HuH-7 (cell line): ENCODE measurements at places on chromosomes 3 and 15.

- no peak for DNase-seq
These were observed 351.6 kb downstream of the GAP43 start for GRCh38 chr3:115974940-115975339.

DNA sequence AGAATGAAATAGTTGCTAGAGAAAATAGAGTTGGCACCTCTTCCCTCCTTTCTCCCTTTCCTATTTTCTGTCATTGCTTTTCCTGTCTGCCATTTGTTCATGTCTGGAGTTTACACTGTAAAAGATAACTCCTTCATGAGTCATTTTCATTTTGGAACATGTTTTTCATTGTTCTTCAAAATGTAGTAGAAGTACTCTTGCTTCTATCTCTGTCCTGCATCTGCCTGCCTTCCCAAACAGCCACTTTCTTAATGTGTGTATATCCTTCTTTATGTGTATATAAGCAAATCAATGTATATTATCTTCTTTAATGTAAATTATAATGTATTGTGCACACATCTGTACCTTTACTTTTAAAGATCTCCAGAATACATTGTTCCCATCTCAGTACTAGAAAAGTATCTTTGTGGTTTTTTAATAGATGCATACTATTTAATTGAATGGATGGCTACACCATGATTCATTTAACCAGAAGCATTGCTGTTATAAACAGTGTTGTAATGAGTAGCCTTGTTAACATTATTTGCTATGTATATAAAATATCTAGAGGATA, 41.1 kb downstream of the TSC22D2 start:
- DNase-seq: no peak

- DNase-seq: no peak
These were observed 131.3 kb upstream of the SNRPN start for GRCh38 chr15:24823473-24823872.

GRCh38 chr3:168876346-168877035, 780.8 kb upstream of the GOLIM4 start:
- no peak for DNase-seq

DNA sequence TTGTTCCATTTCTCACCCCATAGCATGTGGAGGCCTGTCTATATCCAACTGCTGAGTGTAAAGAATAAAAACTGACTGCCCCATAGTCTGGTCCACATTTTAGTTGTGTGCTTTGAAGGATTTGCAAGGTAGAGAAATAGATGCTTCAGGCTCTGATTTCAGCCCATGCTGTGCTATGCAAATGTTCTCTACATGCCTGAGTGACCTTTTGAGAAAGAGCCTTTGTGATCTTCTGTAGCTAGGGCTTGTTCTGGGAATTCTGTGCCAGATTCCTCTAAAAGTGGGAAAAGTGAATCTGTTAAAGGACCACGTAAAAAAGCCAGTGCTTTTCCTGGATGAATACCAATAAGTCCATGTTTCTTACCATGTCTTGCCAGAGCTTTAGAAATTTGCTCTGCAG, 5.2 kb downstream of the KCTD6 start:
- no peak for DNase-seq

DNA sequence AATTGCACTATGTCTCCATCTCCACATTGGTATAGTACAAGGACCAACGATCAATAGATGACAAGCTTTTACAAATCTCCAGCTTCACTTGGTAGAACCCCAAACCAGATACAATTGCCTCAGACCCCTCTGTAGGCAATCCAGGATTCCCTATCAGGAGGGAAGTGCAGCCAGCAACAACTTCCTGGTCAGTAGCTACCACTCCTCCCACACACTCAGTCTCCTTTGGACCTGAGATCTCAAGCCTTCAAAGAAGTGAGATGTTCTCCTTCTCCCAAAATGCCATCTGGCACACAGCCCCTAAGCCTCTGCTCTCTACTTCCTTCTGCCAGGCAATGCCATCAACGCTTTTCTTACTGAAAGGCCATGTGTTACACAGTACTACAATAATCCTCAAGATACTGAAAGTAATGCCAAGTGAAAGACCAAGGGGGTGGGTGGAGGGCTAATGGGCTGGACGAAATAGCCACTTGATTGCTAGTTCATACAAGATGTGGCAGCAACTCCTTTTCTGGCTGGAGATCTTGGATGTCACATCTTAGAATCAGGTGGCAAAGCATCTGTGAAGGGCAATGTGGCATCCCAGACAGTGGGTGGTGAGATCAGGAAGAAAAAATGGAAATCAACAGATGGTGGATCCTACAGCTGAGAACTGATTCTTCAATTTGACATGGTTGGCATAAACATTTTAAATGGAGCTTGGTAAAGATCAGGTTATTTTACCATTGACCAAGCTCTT, 75.3 kb upstream of the ACP3 start:
- no peak for DNase-seq

DNA sequence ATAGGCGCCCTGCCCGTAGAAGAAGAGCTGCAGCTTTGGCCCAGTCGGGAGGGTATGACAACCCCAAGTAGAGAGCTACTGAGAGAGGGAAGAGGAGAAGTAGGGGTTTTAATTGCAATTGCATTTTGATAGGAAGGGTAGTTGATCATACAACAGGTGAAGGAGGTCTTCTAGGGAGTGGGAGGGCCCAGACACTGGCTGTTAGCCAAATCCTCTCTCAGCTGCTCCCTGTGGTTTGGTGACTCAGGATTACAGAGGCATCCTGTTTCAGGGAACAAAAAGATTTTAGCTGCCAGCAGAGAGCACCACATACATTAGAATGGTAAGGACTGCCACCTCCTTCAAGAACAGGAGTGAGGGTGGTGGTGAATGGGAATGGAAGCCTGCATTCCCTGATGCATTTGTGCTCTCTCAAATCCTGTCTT, 408.9 kb upstream of the THBS1 start:
- DNase-seq: peak; percentile 23

DNA sequence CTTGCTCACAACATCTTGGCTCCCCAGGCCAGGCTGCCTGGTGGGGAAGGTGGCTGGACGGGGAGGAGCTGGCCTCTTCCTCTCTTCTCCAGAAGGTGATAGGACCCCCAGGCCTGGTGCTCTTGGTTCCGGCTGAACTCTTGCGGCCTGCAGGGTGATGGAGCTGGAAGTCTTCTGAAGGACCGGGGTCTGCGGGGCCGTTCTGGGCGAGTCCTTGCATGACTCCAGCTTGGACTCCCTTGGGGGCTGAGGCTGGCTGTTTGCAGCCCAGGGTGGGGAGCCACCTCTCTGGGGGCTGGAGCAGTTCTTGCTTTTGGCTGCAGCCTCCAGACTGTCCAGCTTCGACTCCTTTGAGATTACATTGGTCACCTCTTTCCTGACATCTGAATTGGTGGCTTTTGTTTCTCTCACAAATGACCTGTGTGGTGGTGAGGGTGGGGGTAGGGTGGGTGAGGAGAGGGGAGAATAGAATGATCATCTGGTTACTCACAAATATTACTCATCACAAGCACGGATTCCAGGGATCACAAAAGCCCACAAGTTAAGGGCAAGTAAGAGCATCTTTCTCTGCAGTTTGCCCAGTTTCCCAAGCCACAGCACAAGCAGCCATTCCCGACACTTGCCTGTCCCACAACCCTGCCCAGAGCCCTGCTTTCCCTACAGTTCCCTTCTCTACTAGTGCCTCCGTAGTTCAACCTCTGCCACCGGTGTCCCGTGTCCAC, 149.1 kb upstream of the HACD2 start:
- no peak for DNase-seq

GRCh38 chr3:146161663-146162002, 649 bp upstream of the PLOD2 start:
- peak; percentile 8 for DNase-seq
